ENCODE measurements at places on chromosomes 2 and 18.

DNA sequence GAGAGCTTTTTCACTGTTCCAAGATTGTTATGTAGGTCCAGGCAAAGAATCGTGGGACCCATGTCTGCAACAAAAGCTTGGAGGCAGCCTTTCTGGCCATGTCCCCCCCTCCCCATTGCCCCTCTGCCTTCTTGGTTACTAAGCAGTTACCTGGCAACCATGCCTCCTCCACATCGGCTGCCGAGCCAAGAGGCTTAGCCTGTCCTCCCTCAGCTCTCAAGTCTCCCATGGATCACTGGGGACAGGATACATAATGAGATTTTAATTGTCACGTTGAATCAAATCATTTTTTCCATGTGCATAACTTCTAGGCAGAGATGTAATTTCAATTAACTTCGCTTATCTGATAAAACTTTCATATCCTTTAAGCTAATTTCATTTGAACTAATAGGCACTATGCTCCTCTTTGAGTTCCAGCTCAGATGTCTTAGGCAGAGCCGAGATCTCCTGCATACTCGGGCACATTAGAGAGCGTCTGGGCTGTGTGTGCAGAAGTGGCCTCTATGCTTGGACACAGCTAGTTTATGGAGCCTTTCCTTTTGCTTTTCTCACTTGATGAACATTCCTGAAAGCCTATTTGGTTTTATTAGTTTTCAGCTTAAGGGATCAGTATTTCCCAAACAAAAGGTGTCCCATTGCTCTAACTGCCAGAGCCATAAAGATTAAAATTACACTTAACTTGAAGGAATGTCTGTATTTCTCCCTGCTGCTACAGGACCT is 80.7 kb downstream of the LYPD1 start:
- DNase-seq, result no peak

DNA sequence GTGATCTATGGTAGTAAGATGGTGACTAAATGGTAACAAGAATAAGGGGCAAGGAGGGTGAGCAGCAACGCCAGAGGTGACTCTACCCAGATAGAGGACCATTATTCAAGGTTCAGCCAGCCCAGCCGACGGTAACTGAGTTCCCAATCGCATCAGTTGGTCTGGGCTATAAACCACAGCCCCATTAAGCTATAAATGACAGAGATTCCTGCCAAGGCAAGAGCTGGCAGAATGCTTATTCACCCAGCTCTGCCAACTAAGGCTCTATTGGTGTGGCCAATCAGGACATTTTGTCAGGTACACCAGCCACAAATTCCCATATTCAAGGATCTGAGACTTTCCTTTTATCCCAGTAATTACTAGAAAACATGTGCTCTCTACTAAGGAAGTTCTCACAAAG is 3.6 kb downstream of the CHN1 start:
- DNase-seq, result no peak

- no peak for DNase-seq
Observed at GRCh38 chr2:196252408-196253115, 81.2 kb upstream of the STK17B start.

DNA sequence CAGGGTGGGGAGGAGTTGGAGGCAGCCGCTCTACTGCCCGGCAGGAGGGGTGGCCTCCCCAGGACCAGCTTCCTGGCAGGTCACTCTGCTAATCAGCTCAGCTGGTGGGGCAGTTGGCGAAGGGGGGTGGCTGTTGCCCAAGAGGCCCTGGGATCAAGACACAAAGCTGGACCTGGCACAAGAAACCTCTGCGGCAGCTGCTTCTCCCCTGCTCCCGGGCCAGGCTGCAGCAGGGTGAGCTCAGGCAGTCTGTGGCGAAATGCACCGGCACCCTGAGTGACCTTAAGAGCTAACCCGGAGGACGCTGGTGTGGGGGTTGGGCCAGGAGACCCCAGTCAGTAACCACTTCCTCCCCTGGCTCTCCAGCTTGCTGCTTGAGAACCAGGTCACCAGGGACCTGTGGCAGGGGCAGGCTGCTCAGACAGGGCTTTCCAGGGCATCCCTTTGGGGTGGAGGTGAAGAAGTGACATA is 31.1 kb downstream of the TOGARAM2 start:
- DNase-seq, result no peak

- DNase-seq, result no peak
Observed at GRCh38 chr2:8303322-8303832, 378.5 kb upstream of the ID2 start.

- DNase-seq, result no peak
Observed at GRCh38 chr2:174235680-174236079, 12.7 kb downstream of the OLA1 start.

GRCh38 chr2:129008055-129008880 is 689.6 kb upstream of the HS6ST1 start:
- DNase-seq, result no peak

- DNase-seq, result no peak
Observed at GRCh38 chr2:6770006-6770405, 95.7 kb downstream of the CMPK2 start.

- no peak for DNase-seq
Observed at GRCh38 chr2:235264121-235264493, 229.7 kb upstream of the AGAP1 start.

DNA sequence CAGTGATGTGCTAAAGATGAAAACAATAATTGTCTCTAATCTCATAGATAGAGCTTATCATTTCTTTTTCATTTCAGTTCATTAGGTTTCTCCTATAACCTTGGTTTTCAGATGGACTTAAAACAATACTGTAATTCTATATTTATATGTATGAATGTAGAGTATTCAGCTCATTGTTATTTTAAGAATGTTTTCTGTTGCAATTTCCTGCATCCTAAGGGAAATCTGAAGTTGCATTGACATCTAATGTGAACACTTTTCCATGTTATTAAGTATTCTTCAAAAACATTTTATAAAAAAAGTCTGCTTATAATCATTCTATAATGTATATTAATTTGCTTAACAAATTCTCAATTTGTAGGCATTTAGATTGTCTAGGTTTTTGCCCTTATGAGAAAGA is 288.9 kb downstream of the XIRP2 start:
- no peak for DNase-seq

DNA sequence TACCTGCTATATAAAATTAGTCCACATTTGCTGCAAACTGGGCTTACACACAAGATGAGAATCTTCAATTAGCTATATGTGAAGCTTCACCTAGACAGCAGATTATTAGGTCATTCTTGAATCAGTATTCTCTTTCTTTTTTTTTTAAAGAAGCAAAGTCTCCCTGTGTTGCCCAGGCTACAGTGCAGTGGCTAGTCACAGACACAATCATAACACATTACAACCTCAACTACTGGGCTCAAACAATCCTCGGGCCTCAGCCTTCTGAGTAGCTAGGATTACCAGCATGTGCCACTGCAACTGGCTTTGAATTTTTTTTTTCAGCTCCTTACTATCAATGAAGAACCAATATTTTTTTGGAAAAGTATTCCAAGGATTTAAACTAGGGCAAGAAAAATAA is 30.5 kb downstream of the OLA1 start:
- no peak for DNase-seq

- DNase-seq, result no peak
Observed at GRCh38 chr2:118672571-118673158, 174.8 kb downstream of the EN1 start.

DNA sequence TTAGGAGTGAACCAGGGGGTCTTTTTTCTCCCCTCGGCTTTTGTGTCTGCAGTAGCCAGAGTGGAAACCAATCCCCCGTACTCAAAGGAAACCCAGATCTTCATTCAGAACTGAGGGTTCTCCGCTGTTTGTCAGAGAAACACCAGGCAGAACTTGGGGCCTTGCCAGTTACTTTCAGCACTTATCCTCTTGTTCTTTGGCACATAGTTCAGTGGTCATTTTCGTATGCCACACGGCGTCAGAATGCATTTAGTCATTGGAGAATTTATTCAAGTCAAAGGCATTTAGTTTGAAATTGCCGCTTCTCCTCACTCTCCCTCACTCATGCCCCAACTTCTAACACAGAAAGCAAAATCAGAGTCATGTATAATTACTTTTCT is 102.9 kb downstream of the CABLES1 start:
- DNase-seq, result no peak

DNA sequence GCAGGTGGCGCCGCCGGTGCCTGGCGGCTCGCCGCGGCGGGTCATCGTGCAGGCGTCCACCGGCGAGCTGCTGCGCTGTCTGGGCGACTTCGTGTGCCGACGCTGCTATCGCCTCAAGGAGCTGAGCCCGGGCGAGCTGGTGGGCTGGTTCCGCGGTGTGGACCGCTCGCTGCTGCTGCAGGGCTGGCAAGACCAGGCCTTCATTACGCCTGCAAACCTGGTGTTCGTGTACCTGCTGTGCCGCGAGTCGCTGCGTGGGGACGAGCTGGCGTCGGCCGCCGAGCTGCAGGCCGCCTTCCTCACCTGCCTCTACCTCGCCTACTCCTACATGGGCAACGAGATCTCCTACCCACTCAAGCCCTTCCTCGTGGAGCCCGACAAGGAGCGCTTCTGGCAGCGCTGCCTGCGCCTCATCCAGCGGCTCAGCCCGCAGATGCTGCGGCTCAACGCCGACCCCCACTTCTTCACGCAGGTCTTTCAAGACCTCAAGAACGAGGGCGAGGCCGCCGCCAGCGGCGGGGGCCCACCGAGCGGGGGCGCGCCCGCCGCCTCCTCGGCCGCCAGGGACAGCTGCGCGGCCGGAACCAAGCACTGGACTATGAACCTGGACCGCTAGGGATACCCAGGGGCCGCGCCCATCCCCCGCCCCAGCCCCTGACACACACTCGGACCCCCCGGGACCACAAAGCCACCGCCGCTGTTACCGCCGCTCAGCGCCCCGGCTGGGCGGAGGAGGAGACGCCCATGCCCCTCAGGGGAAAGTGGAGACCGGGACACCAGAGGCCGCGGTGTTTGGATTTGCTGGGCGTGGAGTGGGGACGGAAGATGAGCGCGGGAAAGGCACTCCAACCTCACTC is 1.1 kb downstream of the CDK5R2 start:
- DNase-seq, result no peak

DNA sequence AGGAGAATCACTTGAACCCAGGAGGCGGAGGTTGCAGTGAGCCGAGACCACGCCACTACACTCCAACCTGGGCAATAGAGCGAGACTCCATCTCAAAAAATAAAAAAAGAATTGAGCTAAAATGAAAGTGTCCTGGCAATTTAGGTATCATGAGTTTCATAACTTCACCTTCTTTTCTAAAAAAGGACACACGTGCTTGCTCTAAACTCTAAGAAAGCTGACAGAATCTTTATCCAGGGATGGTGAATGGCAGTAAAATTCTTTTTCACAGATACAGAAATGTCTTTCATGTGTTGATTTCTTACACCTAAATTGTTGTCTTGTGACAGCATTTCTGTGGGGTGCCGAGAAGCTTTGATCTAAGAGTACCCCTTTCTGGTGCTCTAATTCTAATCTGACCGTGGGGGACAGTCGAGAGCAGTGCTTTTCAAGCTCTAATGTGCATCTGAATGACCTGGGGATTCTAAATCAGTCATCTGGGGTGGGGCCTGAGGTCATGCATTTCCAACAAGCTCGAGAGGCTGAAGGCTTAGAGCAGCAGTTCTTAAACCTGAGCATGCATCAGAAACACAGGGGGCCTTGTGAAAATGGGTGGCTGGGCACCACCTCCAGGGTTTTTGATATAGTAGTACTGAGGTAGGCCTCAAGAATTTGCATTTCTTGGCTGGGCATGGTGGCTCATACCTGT is 42.1 kb upstream of the REL start:
- DNase-seq, result no peak

DNA sequence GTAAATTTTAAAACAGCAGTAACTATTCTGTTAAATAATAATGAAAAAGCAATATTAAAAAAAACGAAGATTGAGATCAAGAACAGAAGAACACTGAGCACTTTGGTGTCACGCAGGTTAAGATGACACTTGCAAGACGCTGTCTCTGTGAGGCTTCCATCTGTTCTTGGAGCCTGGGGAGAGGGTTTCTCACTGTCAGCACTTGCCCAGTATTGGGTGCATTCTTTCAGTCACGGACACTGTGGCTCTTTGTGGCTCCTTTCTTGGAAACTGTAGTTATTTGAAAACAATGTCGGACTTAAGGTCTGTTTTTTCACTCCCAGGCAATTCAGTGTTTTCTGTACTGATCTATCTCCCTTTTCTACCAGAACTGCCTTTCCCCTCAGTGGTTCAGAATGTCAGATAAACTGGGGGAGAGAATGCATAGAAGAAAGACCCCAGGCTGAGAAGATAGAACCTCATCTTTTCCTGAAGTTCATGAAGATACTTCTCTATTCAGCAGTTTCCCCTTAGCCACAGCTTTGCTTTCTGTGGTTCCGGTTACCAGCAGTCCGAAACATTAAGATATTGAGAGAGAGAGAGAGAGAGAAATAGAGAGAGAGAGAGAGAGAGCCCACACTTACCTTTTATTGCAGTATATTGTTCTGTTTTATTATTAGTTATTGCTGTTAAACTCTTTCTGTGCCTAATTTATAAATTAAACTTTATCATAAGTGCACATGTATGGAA is 283.3 kb downstream of the DCDC2C start:
- DNase-seq, result no peak

DNA sequence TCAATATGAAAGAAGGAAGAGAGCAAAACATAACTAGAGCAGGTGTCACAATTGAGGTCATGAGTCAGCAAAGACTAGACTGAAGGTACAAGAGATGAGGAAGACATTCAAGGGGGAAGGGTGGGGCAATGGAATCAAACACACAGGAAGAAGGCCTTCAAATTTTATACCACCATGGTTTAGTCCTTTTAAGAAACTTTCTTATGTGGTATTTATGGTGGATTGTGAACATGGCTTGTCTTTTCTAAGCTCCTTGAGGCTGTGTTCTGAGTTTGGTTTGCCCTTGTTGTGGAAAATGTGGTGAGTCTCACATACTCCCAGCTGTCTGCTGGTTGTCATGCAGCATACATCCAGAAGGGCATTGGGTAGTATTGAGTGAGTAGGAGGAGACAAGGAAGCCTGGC is 62.1 kb downstream of the NABP1 start:
- DNase-seq, result no peak

DNA sequence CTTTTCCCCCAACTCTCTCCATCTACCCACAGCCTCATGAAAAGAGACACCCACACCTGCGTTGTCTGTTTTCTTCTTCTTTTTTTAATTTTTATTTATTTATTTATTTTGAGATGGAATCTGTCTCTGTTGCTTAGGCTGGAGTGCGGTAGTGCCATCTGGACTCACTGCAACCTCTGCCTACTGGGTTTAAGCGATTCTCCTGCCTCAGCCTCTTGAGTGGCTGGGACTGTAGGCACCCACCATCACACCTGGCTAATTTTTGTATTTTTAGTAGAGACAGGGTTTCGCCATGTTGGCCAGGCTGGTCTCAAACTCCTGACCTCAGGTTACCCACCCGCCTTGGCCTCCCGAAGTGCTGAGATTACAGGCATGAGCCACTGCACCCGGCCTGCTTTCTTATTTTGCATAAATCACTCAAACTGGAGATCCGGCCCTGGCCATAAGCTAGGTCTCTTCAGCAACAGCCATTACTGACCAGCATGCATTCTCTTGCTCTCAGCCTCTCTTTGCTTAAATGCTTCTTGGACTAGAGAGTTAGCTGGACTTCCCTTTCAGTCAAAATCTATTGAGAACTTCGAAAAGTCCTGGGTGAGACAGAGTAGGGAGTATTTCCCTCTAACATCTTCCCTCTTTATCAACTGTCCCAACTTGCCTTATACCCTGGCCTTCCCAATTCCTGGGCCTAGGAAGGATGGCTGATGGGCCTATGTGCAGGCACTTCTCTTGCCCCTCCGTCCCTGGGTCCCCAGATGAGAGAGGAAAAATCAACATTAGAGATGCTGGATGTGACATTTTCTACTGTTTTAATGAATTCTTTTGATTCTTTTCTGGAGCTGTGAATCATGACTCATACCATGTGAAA is 27.3 kb downstream of the MYCN start:
- no peak for DNase-seq
